NCI-H2081 treated with DMSO at 0.1 percent for 48 hours (cell line): ENCODE measurements at places on chromosomes 7 and 10.

- DNase-seq, result no peak
Measured at GRCh38 chr7:38686888-38687287, 55.7 kb upstream of the AMPH start.

- no peak for DNase-seq
Measured at GRCh38 chr10:103224133-103224532, 21.6 kb upstream of the RPEL1 start.

DNA sequence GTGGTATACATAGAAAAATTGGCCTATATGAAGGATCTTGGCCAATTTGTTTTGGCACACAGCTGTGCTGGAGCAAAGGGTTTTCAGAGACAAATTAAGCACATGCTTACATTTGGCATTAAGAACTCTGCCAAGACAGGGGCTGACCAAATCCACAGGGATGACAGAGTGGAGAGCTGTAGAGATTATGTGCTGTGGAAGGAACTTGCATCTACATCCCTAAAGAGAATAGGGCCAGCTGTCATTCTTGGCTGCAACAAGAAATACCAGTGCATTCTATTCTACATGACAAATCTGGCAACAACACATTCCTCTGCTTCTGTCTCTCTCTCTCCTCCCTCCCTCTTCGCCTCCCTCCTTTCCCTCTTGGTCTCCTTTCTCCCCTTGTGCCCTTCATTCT lies 75.6 kb downstream of the POM121L12 start:
- DNase-seq, result no peak

GRCh38 chr7:117043108-117043825 lies 90.0 kb downstream of the ST7 start:
- DNase-seq, result no peak

DNA sequence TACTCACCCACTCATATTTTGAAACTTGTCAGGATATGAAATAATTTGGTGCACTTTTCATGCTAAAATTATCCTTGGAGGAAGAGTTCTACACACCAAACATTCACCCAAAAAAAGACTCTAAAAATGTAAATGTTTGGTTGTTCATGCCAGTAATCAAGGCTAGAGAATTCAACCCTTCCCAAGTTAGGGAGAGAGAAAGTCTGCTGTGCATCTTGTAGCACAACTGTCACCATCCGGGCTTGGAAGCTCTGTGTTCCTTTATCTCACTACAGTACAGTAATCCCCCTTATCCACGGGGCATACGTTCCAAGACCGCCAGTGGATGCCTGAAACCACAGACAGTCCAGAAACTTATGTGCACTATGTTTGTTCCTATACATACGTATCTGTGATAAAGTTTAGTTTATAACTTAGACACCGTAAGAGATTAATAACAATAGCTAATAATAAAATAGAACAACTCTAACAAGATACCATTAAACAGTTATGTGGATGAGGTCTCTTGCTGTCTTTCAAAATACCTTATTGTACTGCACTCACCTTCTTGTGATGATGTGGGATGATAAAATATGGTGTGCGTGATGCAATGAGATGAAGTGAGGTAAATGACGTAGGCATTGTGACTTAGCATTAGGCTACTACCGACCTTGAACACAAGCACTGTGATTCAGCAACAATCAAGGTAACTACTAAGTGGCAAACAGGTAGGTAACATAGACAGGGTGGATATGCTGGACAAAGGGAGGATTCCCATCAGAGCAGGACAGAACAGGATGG lies 24.6 kb upstream of the HECTD2 start:
- no peak for DNase-seq

DNA sequence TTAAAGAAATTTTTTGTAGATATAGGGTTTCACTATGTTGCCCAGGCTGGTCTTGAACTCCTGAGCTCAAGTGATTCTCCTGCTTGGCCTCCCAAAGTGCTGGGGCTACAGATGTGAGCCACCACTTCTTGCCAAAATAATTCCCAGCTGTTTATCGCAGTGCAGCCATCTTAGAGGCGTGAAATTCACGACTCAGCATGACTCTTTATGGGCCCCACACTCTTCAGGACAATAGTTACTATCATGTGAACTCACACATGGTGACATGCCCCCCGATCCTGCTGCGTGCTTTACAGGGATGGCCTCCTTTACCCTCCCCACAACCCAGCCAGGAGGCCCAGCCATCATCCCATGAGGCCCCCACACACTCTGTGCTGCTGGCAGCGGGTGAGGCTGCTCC lies 4.6 kb downstream of the COX19 start:
- no peak for DNase-seq

GRCh38 chr7:132019703-132020102 lies 463.3 kb upstream of the PODXL start:
- no peak for DNase-seq

GRCh38 chr10:93954726-93955363 lies 38.9 kb upstream of the PLCE1 start:
- DNase-seq, result no peak

GRCh38 chr10:124367936-124368335 lies 50.8 kb downstream of the OAT start:
- no peak for DNase-seq

GRCh38 chr10:89973326-89973725 lies 271.9 kb downstream of the KIF20B start:
- no peak for DNase-seq

- no peak for DNase-seq
Measured at GRCh38 chr7:118945911-118946682, 721.6 kb downstream of the ANKRD7 start.

- peak; percentile 77 for DNase-seq
Measured at GRCh38 chr7:80379034-80379982, 132.6 kb downstream of the GNAT3 start.

DNA sequence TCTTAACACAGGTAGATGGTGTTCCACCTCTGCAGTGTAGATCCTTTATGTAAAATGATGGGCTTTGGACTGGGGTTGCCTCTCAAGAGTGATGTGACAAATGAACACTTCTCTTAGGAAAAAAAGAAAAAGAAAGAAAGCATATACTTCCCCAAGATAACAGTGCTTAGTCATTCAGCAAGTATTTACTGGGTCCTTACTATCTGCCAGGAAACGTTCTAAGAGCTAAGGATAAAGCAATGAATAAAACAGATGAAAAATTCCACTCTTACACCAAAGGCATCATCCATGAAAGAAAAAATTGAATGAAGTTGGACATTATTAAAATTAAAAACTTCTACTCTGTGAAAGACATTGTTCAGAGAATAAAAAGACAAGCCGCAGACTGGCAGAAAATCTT lies 177.3 kb downstream of the C7orf25 start:
- DNase-seq, result no peak
